CD4-positive, alpha-beta T cell treated with Interferon alpha-2 for 1 hour (primary cell): ENCODE measurements at places on chromosomes 6 and 20.

DNA sequence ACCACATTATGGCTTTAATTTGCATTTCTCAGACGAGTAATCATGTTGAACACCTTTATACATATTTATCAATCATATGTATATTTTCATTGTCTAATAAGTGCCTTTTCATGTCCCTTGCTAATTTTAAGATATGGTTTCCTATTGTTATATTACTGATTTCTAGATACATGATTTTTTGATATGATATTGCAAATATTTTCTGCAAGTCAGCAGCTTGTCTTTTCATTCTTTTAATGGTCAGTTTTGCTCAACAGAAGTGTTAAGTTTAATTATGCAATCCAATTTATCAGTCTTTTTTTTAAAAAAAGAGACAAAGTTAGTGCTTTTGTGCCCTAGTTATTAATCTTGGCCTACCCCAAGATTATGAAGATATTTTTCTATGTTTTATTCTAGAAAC, 1377.8 kb upstream of the CITED2 start:
- no peak for DNase-seq

GRCh38 chr6:46407776-46408530, 83.3 kb downstream of the RCAN2 start:
- no peak for DNase-seq

DNA sequence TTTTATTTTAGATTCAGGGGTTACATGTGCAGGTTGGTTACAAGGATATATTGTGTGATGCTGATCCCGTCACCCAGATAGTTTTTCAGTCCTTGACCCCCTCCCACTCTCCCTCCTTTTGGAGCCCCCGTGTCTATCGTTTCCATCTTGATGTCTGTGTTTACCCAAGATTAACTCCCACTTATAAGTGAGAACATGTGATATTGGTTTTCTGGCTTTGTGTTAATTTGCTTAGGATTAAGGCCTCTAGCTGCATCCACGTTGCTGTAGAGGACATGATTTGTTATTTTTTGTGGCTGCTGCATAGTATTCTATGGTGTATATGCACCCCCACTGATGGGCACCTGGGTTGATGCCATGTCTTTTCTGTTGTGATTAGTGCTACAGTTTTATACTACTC, 178.6 kb downstream of the PLCB1 start:
- DNase-seq, result no peak

GRCh38 chr6:31473780-31474761, 23.9 kb upstream of the MICB start:
- no peak for DNase-seq

DNA sequence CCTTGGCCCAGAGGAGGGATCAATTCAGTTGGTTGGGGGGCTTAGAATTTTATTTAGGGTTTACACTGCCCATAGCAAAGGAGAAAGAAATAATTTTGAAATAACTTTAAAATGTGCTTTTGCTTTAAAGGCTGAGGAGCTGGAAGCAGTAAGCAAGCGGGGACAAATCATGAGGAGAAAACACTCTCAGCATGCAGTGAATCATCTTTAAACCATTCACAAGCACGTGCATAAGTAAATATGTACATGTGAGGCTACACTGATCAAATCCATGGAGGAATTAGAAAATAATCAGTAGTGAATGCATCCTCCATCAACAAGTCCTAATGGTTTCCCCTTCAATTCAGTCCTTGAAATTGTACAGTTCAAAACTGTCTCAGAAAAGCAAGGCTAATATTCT, 181.0 kb downstream of the MTFR2 start:
- DNase-seq, result no peak

- DNase-seq, result no peak
These were observed 113.5 kb downstream of the CD83 start for GRCh38 chr6:14231071-14231483.

DNA sequence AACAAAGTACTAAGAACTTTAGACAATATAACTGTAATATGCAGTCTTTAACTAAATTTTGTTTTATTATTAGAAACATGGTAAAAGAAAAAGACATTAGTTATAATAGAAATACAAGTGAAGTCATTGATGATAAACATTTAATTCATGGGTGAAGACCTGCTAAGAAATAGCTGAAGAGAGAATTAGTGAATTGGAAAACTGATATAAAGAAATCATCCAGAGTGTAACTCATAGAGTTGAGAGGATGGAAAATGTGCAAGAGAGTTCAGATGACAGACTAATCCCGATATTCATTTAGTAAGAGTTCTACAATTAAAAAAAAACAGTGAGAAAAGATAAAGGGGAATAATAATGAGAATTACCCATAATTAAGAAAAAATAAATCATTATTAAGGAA, 220.7 kb upstream of the THBS2 start:
- DNase-seq, result no peak

DNA sequence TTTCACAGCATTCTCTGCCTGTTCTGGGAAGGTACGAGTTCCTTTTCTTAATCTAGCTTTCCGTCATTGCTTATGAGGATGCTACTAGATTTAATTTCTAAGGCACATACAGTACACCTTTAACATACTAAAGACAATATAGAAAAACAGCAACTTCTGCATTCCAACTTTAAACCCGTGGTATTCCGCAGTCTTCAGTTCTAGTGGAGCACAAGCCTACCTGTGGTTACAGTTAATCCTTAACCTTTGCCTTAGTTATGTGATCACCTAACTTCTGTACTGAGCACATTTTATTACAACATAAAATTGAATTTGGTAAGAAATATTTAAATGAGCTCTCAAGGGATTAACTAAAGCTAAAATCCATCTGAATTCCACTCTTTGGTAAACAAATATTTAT, 289.5 kb downstream of the BTBD9 start:
- no peak for DNase-seq

DNA sequence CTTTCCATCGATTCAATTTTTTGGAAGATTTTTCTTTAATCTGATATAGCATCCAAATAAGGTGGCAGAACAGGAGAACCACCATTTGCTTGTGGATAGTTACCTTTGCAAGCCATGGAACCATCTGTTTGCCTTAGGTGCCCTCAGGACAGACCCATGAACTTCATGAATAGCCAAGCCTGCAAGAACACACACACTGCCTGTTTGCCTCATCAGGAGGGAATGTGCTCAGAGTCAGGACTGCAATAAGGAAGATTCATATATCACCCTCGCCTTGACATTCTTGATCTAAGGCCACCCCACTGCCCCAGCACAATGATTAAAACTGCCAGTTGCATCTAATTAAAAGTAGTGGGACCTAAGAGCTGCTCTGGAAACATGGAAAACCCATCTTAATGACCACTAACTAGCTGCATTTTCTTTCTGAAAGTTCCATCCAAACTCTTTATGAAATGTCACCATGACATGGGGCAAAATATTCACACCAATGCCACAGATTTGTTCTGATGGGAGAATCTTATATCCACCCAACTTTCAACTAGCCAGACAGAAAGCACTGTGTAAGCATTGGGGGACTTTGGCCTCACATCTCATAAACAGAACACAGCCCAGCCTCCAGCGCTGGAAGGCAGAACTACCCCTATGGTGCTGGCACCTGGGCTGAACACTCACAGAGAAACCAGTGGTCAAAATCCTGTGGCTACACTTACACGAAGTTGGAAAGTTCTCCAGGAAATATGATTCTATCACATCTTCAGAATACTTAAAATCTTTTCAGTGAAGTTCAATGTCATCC, 48.3 kb downstream of the TBXT start:
- DNase-seq, result no peak

- DNase-seq, result no peak
These were observed 122.9 kb downstream of the MAP7 start for GRCh38 chr6:136427378-136427717.

DNA sequence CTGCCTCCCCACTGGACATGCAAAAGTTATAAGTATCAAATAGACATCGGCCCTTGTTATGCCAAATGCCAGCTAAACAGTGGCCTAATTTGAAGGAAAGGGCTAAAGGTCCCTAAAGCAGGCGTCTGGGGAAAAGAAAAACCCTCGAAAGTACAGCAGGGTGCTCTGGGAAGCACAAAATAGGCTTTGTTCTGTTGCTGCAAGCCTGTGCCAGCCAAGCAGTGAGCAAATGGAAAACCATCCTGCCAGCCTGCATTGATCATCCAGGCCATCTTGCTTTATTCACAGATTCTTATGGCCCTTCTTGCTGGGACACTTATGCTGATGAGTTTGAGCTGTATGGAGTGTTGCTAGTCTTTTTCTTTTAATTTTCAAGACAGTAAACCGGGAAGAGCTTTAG, 62.2 kb upstream of the PLEKHG1 start:
- no peak for DNase-seq

GRCh38 chr6:36544228-36544627, 3.1 kb downstream of the STK38 start:
- DNase-seq, result peak; percentile 74

DNA sequence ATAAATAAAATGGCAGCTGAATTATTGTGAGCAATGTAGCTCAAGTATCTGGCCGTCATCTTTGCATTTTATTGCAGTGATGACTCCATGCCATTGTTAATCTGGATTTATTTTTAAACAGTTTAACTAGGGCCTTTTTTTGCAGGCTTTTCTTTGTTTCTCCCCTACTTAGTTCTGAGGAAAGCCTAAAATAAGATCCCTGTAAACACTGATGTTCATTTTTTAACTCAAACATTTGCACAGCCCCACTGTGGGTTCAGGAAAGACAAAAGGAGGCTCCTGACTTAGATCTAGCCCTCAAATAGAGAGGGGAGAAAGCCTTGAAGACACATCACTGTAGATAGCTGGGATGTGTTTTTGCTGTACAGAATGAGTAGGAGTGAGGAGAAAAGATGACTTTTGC, 69.2 kb downstream of the PLEKHG1 start:
- DNase-seq, result no peak

- no peak for DNase-seq
These were observed 258.6 kb downstream of the FNDC1 start for GRCh38 chr6:159427771-159428170.

GRCh38 chr6:154361476-154361875, 4.9 kb upstream of the IPCEF1 start:
- no peak for DNase-seq

GRCh38 chr6:129749749-129750120, 39.8 kb upstream of the ARHGAP18 start:
- no peak for DNase-seq

GRCh38 chr20:2086980-2087377, 14.6 kb upstream of the STK35 start:
- no peak for DNase-seq

DNA sequence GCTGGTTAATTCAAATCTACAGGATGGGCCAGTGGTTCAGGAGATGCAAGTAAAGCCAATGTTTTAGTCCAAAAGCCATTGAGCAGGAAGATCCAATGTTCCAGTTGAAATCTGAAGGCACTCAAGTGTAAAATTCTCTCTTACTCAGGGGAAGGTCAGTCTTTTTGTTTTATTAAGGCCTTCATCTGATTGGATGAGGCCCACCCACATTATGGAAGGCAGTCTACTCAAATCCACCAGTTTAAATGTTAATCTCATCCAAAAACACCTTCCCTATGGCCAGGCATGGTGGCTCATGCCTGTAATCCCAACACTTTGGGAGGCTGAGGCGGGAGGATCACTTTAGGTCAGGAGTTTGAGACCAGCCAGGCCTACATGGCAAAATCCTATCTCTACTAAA, 31.3 kb upstream of the BEND6 start:
- DNase-seq, result no peak

DNA sequence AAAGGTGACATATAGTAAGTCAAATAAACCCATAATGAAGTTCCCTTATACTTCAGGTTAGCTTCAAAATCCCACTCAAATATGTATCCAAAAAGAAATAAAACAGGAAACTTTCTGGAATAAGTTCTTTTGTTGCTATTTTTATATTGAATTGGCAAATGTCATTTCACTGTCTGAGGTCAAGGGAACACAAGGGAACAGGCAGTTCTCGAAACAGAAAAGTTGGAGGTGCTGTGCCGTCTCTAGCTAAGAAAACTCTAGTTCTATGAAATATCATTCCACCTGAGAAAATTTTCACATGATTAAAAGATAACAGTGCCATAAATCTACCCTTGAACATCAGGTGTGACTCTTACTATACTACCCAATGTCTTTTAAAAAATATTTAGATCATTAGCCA, 358.5 kb downstream of the PRKN start:
- no peak for DNase-seq

DNA sequence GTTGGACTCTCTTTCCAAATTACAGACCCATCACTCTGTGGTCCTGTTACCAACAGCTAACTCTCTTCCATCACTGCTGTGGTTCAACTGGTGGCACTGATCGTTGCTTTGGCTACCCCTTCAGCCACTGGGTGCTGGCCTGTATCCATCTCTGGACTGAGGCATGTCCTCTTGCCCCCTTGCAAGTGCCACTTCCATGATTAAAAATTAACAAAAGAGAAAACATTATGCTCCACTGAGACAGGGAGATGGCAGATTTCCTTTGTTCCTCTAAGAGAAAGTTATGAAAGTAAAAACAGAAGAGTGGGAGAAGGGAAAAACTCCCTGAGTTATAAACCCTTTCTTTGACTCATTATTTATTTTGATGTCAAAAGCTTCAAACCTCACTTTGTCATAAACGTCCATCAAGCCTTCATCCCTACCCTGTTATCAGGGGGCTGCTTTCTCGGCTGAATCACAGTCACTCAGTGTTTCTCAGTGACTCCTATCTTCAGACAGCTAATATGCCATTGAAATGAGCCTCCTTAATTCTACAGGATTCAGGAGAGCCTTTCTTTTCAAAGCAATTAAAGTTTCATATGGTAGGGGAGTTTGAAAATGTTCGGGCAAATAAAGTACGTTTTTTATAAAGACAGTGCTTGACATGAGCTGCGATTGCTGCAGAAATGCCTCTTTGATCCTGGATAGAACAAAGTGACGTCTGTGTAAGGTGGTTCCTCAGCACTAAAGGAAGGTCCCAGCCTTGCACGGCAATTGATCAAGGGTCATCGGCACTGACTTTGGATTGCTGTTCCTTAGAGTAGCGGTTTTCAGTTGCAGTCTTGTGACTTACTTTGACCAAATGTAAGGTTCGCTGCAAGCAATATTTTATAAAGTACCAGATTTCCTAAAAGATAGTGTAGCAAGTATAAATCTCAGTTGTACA, 49.9 kb upstream of the PBOV1 start:
- DNase-seq, result no peak

- DNase-seq, result no peak
These were observed 48.2 kb upstream of the BEND6 start for GRCh38 chr6:56906752-56907151.

GRCh38 chr20:59010321-59010994, 3.4 kb upstream of the CTSZ start:
- no peak for DNase-seq

DNA sequence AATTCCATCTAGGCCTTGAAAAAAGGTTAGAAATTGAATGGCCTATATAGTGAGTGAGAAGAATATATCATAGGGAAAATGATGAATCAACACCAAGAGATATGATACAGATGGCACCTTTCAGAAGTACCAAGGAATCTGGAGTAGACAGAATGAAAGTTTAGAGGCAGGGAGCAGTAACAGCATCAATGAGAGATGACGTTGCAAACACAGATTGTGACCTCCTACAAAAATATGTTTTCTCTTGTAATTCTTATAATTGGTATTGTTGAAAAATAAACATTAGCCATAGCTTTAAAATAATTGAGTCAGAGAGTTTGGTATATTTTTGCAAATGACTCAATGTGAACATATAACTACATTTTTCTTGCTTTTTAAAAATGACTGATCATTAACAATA, 1223.1 kb upstream of the GJE1 start:
- DNase-seq, result no peak
